Activated CD4-positive, alpha-beta T cell treated with anti-CD3 and anti-CD28 coated beads for 36 hours (primary cell): ENCODE measurements at places on chromosomes 5 and 9. TPM values are rescaled to one million over a fixed set of nuclear protein-coding genes. Genes with fewer than 3 reads are reported as not detected.

The LRRC14B gene
- total RNA-seq, result 0.11 TPM

DNA sequence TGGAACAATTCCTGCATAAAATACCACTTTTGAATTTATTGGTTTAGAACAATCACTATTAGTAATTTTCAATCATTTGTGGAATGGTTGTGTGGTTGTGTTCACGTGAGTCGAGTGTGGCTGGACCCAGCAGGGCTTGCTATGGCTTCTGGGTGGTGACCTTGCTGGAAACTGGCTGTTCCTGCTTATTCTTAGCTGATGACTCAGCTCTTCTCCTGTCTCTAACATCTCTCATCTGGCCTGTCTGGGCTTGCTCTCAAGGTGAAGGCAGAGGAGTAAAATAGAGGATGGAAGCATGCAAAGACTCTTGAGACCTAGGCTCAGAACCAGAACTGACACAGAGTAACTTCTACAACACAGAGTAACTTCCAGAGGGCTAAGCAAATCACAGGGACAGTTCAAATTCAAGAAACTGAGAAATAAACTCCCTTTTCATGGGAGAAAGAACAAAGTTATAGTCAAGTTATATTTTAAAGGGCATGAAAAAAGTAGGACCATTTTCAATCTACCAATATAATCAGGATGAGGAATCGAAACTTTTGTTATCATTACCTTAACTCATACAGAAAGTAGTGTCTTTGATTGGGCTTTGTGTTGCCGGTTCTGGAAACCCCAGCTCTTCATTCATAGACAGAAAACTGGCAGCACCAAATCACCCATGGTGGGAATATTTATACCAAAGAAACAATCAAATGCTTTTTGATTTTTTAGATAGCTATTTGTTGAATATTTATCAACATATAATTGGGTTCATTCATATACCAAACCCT, 665.1 kb downstream of the CDH18 start:
- no peaks in the 10 kb centered on the region for H3K4me1 ChIP-seq
- no peaks in the 10 kb centered on the region for H3K36me3 ChIP-seq
- H3K27ac ChIP-seq, result no peak overlapping the region
- no peak overlapping the region for H3K4me3 ChIP-seq
- no peak for DNase-seq

- H3K27ac ChIP-seq, result no peak overlapping the region
- H3K27me3 ChIP-seq, result peaks cover 20% of the 10 kb centered on the region
- H3K4me3 ChIP-seq, result no peak overlapping the region
- H3K4me1 ChIP-seq, result peaks cover 26% of the 10 kb centered on the region
These were observed 231.8 kb upstream of the DAB2 start for GRCh38 chr5:39656600-39656999.

DNA sequence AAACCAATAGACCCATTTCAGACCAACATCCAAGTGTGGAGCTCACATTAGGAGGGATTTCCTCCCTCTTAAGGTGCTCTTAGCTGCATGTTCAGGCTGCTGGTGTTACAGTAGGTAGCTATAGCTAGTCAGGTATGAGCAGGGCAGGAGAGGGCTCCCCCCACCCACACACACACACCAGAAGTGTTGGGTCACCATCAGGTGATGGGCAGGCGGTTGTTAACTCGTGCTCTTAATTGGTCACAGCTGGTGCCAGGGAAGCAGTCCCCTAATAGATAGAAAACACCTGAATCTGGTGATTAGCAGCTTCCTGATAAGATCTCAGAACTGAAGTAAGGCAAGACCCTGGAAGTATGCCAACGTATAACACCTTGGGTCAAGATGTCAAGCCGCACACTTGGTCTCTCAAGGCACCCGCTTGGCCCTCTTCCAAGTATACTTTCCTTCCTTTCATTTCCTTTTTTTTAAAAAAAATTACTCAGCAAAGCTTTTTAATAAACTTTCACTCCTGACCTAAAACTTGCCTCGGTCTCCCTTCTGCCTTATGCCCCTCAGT, 532.4 kb downstream of the DNAH5 start:
- H3K27me3 ChIP-seq, result no peaks in the 10 kb centered on the region
- H3K4me3 ChIP-seq, result no peak overlapping the region
- no peak for DNase-seq
- no peaks in the 10 kb centered on the region for H3K4me1 ChIP-seq

DNA sequence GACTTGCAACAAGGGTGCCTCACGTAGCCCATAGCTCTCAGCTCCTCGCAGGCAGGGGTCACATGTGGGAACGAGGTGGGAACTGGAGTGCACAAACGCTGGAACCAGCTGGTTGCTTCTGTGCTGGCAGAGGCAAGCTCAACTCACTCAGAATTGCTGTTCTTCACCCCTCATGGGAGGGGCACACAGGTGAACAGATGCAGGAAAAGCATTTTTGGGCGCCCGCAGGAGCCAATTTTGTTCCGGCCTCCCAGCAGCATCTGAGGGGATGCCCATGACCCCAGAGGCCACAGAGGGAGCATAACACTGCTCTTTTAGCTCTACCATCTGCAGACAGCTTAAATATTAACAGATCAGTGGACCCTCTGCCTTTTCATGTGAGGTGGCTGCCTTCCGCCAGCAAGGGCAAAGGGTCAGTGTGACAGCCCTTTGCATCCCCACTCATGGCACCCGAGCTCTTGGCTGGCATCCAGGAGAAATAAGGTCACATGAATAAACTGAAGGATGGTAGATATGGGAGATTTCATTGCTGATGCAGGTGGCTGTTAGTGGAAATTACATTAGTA, 196.2 kb downstream of the SLCO4C1 start:
- no peaks in the 10 kb centered on the region for H3K27me3 ChIP-seq
- no peak for DNase-seq
- H3K36me3 ChIP-seq, result no peaks in the 10 kb centered on the region
- H3K27ac ChIP-seq, result no peak overlapping the region
